ENCODE measurements at places on chromosomes 5 and 9.

DNA sequence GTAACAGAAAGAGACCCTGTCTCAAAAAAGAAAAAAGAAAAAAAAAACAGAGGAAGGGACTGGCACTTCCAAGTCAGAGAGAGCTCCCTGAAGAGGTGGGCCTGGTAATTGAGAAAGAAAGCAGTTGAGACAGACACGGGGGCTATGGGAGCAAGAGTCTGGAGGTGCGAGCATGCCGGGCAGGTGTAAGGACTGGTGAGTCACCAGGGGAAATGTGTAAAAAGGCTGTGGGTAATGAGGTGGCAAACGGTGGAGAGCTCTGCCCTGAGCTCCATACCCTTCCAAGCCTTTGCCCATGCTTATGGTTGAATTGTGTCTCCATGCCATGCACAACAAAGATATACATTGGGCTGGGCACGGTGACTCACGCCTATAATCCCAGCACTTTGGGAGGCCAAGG, 18.0 kb upstream of the JADE2 start:
- no peak for DNase-seq

DNA sequence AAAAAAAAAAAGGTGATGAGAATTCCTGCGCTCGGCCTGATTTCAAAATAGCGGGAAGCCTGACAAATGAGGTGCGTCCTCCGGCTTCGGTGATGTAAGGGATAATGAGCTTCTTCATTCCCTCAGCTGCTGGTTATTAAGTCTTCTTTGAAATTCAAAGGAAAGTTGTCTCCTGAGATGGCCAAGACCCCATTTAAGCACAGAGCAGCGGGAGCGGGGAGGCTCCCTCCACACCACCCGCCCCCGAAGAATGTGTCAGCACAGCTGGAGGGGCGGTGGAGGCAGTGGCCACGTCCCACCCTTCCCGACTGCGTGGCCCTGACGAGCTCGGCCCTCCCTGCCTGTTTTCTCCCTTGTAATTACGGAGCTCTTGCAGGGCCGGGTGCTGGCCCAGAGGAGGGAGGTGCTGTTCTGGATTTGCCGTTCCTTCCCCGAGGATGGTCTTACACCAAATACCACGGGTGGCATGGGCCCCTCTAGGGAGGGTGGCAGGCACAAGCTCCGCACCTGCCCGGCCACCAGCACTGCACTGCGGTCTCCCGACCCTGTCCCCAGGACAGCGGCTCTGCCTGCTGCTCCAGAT, 31.0 kb downstream of the SLC9A3 start:
- DNase-seq: no peak

DNA sequence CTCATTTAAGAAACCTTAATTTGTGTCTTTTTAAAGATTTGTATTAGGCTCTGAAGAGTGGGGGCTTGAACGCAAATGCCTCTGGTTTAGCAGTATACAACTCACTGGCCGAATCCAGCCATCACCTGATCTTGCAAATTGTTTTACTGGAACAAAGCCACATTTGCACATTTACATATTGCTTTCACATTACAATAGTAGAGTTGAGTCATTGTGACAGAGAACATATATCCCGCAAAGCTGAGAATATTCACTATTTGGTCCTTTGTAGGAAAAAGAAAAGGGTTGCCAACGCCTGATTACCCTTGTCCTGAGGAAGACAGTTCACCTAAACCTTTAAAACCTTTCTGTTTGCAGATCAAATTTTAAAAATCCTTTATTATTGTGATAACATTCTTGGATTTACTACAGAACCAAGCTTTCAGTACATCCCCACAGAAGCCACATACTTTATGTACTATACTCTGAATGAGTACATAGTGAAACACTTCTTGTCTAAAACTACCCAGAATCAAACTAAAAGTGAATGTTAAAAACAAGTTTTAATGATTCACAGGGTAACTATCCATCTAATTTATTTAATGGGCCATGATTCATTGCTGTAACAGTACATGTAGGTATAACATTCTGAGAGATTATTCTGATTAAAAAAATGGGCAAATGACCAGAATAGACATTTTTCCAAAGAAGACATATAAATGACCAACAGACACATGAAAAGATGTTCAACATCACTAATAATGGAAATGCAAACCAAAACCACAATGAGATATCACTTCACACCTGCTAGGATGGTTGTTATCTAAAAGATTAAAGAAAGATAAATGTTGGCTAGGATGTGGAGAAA, 161.0 kb downstream of the SLC25A46 start:
- DNase-seq: peak; percentile 76

DNA sequence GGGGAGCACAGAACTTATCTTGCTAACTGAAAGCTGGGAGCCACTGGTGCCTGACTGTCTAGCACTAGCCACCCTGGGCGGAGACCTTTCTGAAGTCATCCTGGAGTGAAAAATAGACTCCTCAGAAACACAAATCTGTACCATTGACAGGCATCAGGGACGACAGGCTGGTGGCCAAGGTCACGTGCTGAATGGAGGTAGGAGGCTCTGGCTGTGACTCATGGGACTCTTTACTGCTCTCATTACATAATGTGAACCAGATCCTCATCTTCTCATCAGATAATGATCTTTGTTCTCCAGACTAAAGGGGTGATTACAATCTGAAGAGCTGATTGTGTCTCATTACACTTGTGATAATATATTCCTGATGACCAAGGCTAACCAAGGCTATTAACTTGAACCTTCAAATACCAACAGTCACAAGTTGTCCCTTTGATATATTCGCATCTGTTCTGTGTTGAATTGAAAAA, 91.8 kb downstream of the SEMA5A start:
- peak; percentile 82 for DNase-seq

DNA sequence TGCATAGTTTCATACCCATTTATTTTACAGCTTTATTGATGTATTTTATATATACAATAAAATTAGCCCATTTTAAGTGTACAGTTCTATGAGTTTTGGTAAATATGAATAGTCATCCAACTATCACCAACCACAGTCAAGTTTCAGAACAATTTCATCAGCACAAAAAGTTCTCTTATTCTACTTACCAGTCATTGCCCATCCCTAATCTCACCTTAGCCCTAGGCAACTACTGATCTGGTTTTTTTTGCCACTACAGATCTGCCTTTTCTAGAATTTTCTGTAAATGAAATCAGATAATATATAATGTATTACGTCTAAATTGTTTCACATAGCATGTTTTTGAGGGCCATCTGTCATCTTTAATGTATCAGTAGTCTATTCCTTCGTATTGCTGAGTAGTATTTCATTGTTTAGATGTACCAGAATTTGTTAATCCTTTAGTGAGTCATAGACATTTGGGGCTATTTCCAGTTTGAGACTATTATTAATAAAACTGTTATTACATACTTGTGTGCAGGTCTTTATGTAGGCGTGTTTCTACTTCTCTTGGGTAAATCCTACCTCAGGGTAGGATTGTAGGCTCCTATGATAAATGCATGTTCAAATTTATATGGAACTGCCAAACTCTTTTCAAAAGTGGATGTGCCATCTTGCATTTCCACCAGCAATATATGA, 198.5 kb upstream of the ADAMTSL1 start:
- DNase-seq: no peak

- no peak for DNase-seq
These were observed 280.5 kb downstream of the ICE1 start for GRCh38 chr5:5702934-5703333.

GRCh38 chr9:20698782-20699181, 14.7 kb downstream of the FOCAD start:
- DNase-seq: no peak

DNA sequence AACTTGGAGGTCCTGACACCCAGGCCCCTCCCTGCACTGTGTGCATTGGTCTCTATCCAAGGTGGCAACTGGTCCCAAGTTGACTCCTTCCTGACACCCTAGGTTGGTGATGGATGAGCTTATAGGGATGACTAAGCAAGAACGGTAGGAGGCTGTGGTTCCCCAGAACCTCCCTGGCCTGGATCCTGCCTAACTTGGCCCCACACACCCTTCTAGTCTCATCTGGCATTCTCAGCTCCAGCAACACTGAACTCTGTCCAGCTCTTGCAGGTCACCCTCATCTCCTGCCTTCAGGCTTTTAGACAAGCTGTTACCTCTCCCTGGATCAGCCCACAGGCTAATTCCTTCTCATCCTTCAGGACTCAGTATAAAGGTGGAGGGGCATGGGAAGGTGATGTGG, 16.5 kb downstream of the AQP3 start:
- no peak for DNase-seq

DNA sequence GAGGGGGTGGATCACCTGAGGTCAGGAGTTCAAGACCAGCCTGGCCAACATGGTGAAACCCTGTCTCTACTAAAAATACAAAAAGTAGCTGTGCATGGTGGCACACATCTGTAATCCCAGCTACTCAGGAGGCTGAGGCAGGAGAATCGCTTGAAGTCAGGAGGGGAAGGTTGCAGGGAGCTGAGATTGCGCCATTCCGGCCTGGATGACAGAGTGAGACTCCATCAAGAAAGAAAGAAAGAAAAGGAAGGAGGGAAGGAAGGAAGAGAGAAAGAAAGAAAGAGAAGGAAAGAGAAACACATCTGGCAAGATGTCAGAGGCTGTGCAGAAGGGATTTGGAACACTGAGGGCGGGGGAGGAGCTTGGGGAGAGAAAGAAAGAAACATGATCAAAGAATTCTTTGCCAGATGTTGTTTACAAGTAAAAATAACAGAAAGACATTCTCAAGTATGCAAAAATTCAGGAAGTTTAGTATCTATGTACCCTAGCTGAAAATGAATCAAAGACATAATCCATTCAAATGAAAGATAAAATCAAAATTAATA, 93.7 kb downstream of the AK8 start:
- no peak for DNase-seq

DNA sequence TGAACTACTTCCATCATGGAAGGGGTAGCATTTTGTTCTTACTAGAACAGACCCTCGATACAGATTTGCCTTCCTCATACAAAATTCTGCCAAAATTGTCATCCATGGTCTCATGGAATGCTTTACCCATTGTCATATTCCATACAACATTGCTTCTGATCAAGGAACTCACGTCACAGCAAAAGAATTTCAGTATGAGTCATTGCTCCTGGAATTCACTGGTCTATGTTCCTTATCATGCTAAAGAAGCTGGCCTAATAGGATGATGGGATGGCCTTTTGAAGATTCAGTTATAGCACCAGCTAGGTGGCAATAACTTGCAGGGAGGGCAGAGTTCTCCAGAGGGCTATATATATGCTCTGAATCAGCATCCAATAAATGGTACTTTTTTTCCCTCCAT, 18.2 kb upstream of the FNIP1 start:
- DNase-seq: peak; percentile 90
